CD4-positive, alpha-beta T cell treated with Interferon gamma for 1 hour (primary cell): ENCODE measurements at places on chromosomes 4 and X.

DNA sequence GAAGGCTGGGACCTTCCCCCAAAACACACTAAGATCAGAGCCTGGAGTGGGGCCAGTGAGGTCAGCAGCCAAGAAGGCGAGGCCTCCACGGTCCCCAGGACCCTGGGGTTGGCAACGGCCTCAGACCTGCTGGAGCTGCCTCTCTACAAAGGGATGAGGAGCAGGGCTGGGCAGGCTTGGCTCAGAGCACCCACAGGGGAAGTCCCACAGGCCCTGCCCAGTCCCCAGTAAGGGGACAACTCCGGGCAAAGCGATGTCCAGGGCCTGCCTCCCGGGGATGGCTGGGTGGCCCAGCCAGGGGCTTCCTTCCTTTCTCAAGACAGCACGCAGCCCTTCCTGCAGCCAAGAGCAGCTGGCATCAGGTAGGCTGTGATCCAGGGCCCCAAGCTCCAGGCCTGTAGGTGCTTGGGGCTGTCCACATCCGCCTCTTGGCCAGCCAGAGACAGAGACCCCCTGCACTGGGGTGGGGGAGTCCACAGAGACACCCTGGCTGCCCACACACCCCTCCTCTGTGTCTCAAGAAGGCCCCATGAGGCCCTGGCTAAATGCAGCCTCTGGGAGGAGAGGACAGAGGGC is 5.7 kb downstream of the MXD4 start:
- DNase-seq, result no peak

- no peak for DNase-seq
These were observed 23.8 kb upstream of the PLK4 start for GRCh38 chr4:127856813-127857447.

GRCh38 chr4:17494258-17495190 is 17.4 kb downstream of the QDPR start:
- no peak for DNase-seq

DNA sequence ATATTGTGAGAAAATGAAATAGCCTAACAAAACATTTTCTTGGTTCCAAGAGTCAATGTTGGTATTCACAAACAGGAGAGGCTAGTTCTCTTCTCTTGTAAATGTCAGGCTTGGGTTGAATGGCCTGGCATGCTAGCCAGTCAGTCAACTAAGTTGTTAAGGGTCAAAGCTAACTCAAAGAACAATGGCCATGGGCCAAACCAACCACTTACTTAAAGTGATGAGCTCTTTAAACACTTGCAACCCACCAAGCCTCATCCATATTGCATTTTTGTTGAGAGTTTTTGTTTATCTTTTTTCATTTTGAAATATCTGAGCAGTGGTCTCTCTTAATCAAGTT is 394.5 kb downstream of the RAB28 start:
- DNase-seq, result no peak

DNA sequence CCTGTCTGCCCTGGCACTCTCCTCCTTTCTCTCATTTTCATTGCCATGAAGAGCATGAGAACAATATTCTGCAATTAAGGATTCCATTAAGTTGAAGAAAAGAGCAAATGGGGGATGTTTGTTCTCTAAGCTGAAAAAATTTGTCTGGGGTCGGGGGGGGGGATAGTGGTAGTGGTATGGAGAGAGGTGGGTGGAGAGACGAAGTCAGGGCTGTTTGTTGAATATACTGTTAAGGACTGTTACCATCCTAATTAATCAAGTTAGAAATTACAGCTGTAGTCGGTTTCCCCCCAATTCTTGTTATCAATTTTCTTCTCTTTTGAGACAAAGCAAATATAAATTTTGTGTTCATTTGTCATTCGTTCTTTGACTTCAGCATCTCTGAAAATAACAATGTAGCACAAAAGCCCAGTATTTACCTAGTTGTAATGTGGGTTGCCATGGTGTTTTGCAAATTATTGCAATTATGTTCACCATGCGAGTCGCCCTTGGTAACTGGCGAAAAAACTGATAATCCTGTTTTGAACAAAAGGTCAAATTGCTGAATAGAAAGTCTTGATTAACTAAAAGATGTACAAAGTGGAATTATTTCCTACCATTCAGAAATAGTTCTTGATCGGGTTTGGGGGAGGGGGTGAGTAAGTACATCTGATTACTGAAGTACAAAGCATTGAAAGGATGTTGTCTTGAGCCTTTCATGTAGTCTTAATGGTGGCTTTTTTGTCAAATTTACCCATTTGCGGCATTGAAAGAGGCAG is 139.1 kb downstream of the ARX start:
- DNase-seq, result no peak

GRCh38 chr4:53043891-53044650 is 182.0 kb downstream of the RASL11B start:
- DNase-seq, result no peak

DNA sequence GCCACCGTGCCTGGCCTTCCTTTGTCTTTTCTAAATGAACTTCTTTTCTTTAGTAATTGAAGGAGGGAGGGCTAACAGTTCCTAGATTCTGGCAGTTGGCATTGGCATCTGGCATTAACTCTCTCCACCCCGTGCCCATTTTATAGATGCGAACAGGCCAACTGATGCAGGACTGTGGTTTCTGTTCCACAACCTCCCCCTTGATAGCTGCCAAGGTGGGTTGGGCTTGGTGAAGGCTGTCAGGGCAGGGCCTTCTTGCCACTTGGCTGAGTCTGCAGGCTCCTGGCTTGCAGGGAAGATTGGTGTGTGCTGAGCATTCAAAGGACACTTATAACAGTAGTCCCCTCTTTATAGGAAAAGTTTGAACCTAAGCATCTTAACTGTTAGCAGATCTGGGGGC is 4.3 kb downstream of the SOWAHD start:
- DNase-seq, result no peak

- DNase-seq, result no peak
These were observed 13.2 kb upstream of the PDE6B start for GRCh38 chr4:612052-612748.

- DNase-seq, result no peak
These were observed 120.4 kb downstream of the NSUN7 start for GRCh38 chr4:40870150-40870549.

DNA sequence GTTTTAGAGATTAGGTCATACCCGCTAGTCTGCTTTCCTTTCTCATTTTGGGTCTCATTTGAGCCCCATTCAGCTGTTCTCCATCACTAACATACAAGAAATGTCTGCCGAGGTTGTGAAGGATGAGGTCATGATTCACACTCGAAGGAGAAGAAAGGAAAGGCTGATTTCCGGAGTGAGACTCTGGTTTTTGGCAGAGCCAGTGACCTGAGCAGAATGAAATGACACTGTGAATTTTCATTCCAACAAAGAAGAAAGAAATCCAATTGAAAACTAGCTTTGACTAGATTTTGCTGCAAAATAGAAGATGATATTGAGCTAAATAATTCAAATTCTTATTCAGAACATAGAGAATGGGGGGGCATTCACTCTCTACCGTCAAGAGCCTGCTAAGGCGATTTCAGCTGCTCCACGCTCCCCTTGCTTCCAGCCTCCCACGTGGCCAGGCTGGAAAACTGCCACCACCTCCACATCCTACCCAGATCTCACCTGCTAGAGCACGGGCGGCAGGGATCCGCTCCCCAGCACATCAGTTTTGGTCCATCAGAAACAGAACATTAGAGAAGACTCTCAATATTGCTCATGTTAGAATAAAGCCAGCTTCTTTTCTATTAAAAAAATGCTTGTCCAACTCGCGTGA is 39.0 kb downstream of the F11 start:
- no peak for DNase-seq

DNA sequence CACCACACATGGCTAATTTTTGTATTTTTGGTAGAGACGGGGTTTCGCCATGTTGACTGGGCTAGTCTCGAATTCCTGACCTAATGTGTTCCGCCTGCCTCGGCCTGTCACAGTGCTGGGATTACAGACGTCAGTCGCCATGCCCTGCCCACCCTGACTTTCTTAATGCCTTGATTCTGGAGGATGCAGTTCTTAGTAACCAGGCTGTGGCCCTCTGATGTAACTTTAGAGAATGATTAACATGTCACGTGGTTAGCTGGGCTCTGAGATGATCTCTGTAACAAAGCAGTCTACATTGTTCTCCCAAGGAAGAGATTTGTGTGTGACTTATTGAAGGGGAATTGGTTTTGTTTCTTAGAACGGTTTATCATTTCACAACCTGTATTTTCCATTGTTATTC is 30.6 kb downstream of the ANK2 start:
- no peak for DNase-seq

DNA sequence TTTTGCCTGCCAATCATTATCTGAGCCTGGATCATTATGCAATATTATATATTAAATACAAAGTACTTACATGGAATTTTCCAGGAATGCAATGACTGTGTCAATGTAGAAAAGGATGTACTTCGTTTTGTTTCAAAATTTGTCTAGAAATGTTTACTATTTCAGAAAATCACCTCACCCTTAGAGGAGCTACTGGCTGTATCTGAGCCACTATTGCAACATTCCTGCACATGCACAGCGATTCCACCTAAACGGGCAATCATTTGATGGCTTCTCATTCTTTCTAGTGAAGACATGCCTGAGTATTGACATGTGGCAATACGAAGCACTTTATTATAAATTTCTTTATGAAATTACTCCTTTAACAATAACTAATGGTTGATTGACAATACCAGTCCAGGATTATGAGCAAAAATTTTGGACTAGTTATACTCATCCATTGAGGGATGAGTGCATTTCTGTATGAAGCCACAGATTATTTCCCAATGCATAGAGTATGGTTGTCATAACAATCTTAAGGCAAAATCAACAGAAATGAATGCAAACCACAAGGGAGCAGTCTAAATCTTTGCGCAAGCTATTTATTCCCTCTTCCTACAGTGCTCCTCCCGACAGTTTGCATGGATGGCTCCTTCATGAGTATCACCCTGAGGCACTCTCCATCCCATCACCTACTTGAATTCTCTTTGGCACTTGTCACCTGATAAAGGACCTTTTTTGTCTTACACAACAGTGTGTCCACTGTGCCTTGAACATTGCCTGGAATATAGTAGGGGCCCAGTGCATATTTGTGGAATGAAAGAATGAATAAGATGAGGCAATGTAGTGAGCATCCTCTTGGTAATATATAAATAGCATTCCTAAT is 35.8 kb upstream of the MMAA start:
- DNase-seq, result no peak

- DNase-seq, result no peak
These were observed 72.4 kb upstream of the TLR2 start for GRCh38 chr4:153611679-153612078.

- DNase-seq, result no peak
These were observed at the start of gene GPC4 for GRCh38 chrX:133415276-133416105. TSS of gene GPC4 (minus strand) at chrX:133415489. CDS start at chrX:133414965, 524 bp downstream.

DNA sequence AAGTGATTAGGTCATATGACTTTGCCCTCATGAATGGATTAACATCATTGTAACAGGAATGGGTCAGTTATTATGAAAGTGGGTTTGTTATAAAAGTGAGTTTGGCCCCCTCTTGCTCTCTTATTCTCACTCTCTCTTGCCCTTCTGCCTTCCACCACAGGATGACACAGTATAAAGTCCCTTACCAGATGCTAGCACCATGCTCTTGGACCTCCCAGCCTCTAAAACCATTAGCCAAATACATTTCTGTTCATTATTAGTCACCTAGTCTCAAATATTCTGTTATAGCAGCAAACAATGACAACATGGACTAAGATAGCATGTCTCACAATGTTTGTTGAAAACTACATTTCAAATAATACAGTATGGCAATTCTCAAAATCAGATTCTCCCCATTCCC is 59.7 kb downstream of the RWDD4 start:
- no peak for DNase-seq

DNA sequence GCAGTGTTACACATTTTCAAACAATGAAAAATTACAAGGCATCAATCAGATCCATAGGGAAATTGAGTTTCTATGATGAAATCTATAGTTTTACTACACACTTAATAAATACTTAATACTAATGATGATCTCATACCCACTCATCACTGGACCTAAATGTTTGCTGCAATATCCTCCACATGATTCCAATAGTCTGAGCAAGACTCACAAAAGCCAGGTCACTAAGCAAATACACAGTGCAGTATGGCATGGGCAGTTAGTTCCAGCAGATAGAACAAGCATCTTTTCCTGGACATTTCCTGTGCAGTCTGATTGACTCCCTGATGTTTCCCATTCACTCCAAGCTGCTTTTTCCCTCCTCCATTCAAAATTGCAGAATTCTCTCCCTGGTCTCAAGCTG is 109.0 kb upstream of the ATOH1 start:
- no peak for DNase-seq

GRCh38 chr4:52836678-52837077 is 25.4 kb upstream of the RASL11B start:
- DNase-seq, result no peak

- no peak for DNase-seq
These were observed 33.3 kb downstream of the CLDN22 start for GRCh38 chr4:183286590-183287308.

GRCh38 chrX:138756234-138756633 is 44.7 kb upstream of the FGF13 start:
- no peak for DNase-seq

GRCh38 chrX:112545051-112545450 is 134.7 kb downstream of the LHFPL1 start:
- no peak for DNase-seq

DNA sequence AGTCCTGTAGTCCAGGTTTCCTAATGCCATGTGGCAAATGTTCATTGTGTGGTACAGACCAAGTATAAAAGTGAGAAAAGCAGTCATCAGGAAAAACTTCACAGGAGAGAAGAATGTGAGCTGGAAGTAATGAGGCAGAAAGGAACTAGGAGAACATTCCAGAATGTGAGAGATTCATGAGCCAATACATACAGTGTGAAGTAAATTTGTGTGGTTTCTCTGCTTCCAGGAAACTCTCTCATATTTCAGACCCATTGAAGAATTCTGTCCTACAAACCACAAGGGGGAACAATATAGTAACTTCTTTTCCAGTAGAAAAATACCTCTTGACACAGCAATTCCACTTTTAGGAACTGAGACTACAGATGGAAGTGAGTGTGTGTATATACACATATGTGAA is 136.5 kb downstream of the RNF150 start:
- DNase-seq, result no peak

DNA sequence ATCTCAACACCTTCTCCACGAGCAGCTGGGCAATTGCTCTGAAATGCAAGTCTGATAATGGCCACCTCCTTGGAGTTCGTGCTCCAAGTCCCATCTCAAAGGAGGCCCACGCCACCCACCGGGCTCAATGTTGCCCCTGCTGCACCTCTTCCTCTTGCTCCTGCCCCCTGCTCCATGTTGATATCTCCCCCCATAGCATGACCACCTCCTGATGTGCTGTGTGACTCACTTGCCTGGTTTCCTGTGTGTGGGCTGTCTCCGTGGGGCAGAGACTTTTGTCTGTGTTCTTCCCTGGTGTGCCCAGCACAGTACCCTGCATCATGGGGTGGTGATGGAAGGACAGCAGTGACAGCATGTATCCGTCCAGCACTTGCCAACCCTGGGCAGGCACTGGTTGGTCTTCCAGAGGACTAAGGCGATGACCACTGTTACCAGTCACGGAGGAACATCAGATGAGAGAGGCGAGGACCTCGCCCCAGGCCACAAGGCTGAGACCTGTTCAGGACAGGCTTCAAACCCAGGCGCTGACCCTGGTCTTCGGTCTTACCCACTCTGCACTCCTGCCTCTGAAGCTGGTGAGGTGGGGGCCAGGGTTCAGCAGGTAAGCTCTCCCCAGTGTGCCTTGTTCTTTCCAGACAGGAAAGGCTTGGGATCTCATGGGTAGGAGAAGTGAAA is 104.6 kb upstream of the LRPAP1 start:
- DNase-seq, result no peak
